ENCODE measurements at places on chromosomes 5 and 9.

DNA sequence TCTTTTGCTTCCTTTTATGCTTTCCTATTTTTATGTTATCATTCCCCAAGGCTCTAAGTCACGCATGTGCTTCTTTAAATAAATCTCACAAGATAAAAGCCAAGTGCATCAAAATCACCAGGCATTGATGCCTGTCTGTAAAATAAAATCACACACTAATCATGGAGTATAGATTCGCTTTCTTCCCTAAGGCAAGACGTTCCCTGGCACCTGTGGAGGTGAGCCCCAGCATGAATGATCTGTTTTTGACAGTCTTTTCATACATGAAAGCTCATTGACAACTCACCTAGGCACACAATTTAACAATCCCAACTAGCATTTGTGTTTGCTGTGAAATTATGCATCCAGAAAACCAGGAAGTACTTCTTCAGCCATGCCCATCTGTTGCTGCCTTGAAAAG, 146.9 kb upstream of the DMAC1 start:
- no peak for DNase-seq

- no peak for DNase-seq
These were observed 223.6 kb upstream of the ISL1 start for GRCh38 chr5:51159606-51160005.

DNA sequence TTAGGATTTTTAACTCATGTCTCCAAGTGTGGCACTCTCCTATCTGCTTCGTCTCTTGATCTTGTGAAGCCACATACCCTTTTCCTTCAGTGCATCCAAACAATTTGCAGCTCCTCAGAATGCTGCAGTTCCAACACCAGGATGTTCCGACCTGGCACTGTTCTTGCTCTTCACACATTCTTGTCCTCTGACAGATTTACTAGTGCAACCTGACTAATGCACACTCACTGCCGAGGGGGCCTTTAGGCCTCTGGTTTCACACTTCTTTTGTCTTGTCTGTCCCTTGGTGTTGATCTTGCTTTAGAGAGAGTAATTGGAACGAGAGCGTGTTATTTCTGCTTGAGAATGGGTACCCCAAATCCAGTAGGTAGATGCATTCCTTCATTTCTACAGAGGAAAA, 15.0 kb downstream of the ARHGAP26 start:
- DNase-seq = no peak

DNA sequence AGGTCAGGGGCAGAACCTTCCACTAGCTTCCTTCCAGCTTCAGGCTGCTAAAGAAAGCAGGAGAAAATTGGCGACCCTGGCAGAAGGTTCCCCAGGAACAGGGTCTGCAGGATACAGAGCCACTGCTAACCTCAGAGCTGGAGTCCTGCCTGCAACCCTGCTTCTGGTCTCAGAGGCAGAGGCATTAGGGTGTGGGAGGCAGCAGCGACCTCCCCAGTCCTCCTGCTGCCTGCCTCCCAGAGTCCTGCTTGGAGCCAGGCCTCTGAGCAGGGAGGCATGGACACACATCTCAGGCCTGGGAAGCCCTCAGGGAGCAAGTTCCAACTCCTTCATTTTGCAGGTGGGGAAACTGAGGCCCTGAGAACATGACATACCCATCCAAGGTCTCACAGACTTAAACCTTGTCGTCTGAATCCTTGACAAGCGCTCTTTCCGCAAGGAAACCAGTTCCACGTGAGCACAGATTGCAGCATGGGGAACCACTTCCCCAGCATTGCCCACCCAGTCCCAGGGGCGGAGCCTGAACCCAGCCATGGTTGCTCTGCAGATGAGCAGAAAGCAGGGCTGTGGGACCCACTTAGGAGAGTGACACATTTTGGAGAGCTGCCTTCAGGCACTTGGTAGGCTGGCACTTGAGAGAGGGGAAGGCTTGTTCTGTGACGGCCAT, 28.2 kb upstream of the HAND1 start:
- no peak for DNase-seq

GRCh38 chr9:4923580-4924544, 61.2 kb upstream of the JAK2 start:
- no peak for DNase-seq

DNA sequence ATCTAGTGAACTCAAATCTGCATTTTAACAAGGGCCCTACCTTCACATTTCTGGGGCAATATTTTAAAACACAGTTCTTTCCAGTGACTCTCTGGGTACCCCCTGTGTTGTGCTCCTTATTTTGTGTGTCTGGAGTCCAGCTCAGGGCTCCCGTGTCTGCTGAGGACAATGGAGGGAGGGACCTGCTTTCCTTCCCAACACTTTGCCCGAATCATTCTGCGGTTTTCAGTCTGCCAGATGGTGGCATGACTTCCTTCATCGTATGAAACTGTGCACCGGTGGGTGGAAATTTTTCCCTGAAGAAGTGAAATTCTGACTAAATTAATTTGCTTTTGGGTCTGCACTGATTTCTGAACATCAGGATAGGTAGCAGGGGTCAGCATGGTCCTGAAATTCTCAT, 153.6 kb upstream of the CD180 start:
- peak; percentile 16 for DNase-seq

DNA sequence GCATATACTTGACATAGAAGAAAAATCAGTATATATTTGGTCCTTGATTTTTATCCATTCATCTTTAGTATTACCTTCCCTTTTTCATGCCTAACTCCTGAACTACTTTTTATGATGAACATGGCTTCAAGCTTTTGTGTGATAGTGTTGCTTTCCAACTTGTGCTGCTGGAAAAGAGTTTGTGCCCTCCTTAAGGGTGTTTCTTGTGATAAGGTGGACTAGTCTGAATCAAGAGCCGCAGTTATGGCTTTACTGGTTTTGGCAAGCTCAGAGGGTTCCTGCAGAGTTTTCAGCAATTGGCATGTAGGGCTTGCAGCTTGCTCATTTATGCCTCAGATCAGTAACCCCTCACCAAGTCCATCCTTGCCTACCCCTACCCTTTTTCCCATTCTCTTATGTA, 20.5 kb downstream of the POLR3G start:
- DNase-seq = no peak

DNA sequence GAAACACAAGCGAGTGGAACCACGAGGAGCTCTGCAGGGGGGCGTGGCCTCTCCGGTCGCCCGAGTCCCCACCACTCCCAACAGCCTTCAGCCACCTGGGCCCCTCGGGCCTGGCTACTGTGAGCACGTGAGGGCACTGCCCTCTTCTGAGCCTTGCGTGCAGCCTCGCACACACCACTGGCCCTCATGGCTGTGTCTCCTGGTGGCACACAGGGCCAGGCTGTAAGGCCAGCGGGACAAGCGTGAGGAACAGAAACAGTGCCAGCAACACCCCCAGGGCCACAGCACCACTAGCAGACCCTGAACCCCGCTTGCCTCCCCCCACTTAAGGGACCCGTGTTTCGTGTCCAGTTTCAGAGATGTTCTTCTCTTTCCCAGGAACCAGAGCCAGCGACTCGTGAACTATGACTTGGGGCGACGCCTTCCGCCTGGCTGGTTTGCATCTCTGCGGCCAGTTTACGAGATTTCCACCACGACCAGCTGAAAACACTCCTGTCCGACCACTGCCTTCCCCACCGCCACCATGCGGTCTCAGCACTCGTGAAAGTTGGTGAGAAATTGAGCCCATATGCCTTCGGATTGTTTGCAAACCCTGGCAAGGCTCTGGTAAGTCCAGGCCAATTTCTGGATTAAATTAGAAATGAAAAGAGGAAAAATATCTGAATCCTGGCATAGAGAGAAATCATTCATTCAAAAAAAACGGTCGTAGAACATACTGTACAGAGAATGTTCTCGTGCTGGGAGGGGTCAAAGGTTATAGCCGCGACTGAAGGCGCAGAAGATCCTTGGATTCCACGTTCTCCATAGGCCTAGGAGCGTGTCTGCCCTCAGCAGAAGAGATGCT, 135.6 kb downstream of the ZNF354C start:
- no peak for DNase-seq

GRCh38 chr9:108207561-108208165, 648.1 kb downstream of the ACTL7B start:
- no peak for DNase-seq

DNA sequence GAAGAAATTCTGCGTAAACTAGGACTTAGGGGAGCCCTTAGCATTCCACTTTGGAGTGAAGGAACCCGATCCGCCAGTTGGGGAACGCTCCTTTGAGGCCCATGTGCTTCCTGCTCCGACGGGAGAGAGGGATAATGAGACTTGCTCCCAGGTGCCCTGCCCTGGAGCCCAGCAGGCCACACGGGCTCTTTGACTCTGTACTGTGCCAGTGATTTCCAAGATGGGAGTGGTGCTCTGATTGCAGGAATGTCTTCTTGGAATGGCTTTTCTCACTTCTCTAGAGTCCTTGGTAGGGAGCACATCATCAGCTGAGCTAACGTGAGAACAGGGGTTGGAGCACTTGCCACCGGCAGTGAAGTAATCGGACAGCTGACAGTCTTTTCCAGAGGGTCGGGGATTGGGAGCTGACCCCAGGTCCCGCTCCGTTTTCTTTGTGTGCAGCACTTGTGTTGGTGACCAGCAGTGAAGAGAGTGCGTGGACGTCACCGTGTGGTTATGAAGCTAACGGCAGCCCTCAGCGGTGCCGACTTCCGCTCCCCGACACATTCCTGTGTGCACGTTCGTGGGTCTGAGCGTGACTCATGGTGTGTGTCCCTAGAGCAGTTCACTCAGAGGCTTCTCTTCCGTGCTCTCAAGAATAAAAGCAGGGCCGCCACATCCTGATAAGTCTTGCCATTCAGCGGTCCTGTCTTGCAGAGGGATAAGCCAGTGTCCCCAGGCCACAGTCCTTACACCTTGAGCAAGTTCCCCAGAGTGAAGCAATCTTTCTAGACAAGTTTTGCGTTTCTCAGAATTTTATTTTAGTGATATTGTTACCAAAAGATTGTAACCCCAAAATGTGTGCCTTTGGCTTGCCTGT, 25.6 kb downstream of the ABL1 start:
- no peak for DNase-seq

- DNase-seq = no peak
These were observed 5.5 kb upstream of the DMRT2 start for GRCh38 chr9:1044643-1045042.

DNA sequence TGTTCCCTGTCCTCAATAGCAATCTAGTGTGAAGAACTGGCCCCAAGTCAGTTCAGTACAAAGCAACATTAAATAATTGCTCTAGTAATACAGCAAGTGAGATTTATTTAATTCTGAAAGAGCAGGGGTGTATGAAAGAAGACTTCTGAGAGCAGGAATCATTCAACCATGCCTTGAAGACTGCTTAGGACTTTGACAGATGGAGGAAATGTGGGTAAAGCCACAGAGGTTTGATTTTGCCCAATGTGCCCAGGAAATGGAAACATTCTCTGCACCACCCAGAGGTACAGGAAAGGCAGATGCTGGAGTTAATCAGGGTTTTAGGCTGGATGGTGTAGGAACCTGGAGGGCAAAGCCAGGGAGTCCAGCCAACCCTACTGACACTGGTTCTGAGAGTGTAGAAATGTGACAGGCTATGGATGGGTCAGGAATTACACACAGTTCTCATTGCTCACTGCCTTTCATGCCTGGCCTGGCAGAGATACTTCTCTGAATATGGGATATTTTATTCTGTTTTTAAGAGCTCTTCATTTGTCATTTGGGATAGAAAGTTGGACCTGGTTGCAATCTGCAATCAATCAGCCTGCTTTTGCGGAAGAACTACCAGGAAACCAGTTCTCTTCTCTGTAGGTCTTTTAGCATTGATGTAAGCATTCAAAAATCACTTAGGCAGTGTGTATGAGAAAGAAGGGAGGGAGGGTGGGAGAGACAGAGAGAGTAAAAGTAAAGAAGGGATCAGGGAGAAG, 88.3 kb downstream of the BRINP1 start:
- no peak for DNase-seq

DNA sequence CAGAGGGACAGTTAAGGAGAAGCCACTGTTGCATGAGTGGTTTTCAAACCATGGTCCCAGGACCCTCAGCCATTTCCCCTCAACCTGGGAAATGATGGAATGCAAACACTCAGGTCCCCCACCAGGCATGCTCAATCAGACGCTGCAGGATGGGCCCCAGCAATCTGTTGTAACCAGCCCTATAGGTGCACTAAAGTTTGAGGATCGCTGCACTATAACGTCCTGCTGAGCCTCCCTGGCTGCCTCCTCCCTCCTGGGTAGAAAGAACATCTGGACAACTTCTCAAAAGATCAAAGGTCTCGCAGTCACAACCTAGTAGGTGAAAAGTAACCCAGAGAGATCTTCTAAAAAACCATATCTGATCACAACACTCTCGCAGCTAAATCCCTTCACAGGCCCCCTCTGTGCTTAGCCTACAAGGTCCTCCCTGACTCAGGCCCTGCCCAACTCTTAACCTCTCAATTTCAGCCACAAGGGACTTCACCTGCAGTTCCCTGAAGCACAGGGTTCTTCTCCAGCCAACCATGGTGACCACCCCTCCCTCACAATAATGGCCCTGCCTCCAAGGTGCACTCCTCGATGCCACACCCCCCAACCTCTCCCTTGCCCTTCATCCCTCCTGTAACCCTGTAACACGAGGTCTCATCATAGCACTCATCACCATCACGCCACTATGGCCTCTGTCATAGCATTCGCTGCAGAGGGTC, 3.5 kb downstream of the SHB start:
- no peak for DNase-seq

- no peak for DNase-seq
These were observed 12.4 kb downstream of the CEL start for GRCh38 chr9:133074111-133074651.

- DNase-seq = no peak
These were observed at the start of gene SLC27A6 for GRCh38 chr5:128965011-128965637. SLC27A6 (plus strand) TSS chr5:128965488; CDS start chr5:128966138, 650 bp downstream.
